ENCODE measurements at places on chromosomes 2 and 18.

DNA sequence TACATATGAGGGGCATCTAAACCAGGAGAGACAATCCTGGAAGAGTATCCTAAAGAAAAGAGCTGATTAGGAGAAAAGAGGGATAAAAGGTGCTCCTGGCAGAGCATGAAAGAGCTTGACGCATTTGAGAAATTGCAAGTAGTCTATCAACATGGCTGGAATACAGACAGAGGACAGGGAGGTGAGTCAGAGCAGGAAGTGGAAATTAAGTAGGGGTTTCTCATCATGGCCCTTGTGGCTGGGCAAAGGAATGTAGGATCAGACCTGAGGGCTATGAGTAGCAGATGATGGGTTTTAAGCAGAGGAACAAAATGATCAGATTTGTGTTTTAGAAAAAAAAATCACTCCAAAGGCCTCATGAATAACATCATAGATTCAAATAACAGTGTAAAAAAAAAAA, 49.2 kb upstream of the UGP2 start:
- DNase-seq = peak; percentile 11

- DNase-seq = no peak
Observed at GRCh38 chr18:13577781-13578180, 148.6 kb downstream of the FAM210A start.

GRCh38 chr2:231360401-231360800, 35.1 kb upstream of the B3GNT7 start:
- DNase-seq = no peak

DNA sequence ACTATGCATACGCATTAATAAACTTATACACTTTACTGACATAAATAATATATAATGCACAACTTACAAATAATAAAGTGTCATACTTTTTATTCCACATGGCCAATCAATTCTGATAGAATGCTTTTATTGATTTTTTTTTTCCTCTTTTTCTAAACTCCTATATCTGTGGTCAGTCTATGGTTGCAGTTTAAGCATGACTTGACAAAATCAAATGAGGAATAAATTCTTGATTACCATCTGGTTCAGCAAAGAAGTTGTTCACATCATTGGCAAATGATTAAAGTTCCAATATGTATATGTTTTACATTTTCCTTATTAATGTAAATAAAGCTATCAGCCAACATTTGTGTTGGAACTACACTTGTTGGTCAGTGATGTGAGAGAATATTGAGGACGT, 83.5 kb downstream of the EML6 start:
- no peak for DNase-seq

- DNase-seq = peak; percentile 80
Observed at GRCh38 chr2:30208453-30208852, 22.9 kb upstream of the LBH start.

DNA sequence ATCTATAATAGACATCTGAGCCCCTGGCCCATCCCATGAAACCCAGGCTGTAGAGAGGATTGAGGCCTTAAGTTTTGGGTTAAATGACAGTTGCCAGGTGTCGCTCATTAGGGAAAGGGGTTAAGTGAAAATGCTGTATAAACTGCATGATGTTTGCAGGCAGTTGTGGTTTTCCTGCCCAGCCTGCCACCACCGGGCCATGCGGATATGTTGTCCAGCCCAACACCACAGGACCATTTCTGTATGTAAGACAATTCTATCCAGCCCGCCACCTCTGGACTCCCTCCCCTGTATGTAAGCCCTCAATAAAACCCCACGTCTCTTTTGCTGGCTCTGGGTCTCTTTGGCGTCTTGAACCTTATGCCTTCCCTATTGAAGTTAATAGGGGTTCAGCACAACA, 110.7 kb downstream of the XRCC5 start:
- DNase-seq = no peak

DNA sequence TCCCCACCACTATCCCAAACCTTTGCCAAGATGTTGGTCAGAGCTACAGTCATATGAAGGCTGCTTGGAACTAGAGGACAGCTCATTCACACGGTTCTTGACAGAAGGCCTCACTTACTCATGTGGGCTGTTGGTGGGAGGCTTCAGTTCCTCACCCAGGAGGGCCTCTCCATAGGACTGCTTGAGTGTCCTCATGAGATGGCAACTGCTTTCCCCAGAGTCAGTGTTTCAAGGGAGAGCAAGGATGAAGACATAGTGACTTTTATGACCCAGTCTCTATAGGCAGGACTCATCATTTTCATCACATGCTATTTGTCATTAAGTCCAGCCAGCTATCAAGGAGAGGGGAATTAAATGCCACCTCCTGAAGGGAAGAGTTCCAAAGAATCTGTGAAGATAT, 33.4 kb upstream of the OLA1 start:
- DNase-seq = no peak

DNA sequence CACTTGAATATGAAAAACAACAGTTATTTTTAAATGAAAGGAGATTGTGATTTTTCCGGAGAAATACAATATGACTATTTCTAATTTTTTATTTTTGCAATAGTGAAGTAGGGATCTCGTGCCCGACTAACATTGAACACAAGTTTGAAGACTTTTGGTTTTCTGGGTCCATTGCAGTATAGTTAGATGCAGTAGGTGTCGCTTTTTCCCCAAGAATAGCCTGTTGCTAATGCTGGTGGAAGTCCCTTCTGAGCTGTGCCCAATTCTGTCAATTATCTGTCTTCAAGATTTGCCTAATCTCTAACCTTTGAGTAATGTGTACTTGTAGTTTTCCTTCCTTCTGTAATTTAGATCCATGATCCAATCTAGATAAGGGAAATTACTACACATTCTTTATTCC, 36.5 kb downstream of the SEMA4F start:
- DNase-seq = peak; percentile 75

DNA sequence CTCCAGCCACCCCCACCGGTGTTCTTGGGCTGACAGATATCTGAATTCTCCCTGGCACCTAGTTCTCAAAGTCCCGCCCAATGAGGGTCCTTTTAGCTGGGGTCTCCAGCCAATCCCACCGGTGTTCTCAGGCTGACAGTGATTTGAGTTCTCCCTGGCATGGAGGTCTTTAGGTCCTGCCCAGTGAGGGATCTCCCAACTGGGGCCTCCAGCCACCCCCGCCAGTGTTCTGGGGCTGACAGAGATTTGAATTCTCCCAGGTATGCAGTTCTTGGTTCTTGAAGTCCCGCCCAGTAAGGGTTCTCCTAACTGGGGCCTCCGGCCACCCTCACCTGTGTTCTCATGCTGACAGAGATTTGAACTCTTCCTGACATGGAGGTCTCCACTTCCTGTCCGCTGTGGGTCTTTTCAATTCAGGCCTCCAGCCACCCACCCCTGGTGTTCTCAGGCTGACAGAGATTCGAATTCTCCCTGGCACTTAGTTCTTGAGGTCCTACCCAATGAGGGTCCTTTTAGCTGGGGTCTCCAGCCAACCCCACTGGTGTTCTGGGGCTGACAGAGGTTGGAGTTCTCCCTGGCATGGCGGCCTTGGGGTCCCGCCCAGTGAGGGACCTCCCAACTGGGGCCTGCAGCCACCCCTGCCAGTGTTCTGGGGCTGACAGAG, 154.6 kb downstream of the ANKRD36 start:
- DNase-seq = no peak

GRCh38 chr18:48490641-48491293, 48.1 kb upstream of the CTIF start:
- DNase-seq = no peak

DNA sequence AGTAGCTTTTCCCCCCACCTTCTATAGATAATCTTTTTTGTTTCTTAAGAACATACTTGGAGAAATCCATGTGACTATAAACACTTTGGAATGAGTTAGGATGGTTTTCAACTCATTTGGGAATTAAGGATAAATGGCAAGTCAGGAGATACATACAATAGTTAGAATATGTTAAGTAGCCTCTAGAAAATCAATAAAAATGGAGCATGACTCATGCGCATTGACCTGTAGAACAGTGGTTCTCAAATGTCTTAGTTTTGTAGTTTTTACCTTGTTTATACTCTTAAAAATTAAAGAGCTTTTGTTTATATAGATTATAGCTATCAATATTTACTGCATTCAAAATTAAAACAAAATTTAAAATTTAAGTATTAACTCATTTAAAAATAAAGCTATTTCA, 24.7 kb downstream of the NUP35 start:
- DNase-seq = no peak

GRCh38 chr2:17757321-17757720, 3.4 kb downstream of the GEN1 start:
- peak; percentile 31 for DNase-seq

- peak; percentile 11 for DNase-seq
Observed at GRCh38 chr18:79866889-79867574, 69.3 kb downstream of the KCNG2 start.

DNA sequence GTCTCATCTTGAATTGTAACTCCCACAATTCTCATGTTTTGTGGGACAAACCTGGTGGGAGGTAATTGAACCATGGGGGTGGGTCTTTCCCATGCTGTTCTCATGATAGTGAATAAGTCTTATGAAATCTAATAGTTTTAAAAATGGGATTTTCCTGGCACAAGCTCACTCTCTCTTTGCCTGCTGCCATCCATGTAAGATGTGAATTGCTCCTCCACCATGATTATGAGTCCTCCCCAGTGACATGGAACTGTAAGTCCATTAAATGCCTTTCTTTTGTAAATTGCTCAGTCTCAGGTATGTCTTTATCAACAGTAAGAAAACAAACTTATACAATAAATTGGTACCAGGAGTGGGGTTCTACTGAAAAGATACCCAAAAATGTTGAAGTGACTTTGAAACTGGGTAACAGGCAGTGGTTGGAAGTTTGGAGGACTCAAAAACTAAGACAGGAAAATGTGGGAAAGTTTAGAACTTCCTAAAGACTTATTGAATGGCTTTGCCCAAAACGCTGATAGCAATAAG, 601.4 kb downstream of the ZEB2 start:
- DNase-seq = no peak

DNA sequence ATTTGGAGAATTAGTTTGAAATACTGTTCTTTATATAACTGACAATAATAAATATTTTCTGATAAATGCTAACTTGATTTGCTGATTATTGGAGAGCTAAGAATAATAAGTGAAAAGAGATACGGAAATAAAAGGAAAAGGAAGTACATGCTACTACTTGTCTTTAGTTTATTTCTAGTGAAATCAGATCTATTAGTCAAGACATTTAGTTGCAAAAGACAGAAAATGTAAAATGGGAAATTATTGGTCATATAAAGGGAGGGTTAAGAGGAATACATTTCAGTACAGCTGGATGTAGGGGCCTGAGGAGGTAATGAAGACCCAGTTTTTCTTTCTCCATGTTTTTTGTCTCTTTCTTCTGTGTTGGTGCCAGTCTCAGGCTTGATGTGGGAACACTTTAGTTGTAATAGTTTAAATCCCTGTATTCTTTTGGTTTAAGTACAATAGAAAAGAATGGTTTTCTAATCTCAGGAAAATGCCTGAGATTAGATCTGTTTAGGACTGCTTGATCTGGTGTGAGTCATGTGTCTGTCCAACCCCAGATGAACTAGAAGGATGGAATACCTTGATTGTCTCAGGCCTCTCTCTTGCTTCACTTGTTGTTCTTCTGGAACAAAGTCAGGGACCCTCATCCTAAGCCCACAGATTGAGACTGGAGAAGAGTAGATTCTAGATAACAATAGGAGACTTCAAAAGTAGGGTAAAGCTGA, 58.0 kb downstream of the PLCL1 start:
- no peak for DNase-seq

GRCh38 chr2:240725671-240726070, 34.0 kb downstream of the AQP12A start:
- DNase-seq = no peak

GRCh38 chr18:29512203-29512602, 1335.3 kb upstream of the CDH2 start:
- no peak for DNase-seq

DNA sequence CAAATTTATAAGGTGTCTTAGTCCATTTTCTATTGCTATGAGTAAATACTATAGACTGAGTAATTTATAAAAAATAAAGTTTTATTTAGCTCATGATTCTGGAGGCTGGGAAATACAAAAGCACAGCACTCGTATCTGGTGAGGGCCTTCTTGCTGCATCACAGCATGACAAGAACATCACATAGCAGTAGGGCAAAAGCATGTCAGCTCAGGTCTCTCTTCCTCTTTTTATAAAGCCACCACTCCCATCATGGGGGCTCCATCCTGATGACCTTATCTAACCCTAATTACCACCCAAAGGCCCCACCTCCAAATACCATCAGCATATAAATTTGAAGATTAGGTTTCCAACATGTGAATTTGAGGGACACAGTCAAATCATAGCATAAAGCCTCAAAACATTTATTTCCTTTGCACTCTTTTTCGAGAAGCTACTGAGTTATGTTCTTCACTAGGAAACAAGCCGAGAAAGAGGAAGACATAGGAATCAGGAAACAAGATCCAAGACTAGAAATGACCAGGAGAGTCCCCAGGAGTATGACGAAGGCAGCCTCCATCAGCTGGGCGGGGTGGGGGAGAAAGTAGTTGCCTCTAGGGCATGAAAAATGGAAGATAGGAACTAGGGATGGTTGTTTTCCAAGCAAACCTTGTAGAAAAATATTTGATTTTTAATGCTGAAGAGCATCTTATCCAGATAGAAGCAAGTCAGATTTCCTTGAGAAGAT, 24.1 kb upstream of the NABP1 start:
- no peak for DNase-seq

GRCh38 chr2:187549193-187549592, 5.0 kb downstream of the TFPI start:
- no peak for DNase-seq

GRCh38 chr18:5052491-5052890, 144.6 kb downstream of the AKAIN1 start:
- DNase-seq = no peak

DNA sequence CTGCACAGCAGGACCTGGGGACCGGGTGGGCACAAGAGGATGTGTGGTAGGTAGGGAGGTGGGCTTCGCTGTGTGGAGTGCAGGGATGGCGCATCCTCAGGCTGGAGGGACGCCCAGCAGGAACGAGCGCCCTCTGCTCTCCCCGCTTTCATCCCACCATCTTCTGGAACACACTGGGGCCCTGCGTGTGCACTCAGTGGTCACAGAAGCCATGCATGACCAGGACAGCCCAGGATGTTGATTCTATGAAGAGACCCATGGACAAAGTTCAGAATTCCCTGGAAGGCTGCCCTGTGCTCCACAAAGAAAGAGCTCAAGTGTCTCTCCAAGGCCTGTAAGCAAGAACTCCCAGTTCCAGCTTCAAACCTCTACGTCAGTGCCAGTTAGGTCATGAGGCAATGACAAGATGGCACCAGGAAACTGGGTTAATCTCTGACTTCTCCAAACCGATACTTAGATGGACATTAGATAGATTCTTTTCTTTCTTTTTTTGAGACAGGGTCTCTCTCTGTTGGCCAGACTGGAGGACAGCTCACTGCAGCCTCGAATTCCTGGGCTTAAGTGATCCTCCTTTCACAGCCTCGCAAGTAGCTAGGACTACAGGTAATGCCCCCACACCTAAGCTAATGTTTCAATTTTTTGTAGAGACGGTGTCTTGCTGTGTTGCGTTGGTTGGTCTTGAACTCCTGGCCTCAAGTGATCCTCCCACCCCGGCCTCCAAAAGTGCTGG, 3.4 kb downstream of the SLC66A2 start:
- no peak for DNase-seq

- DNase-seq = no peak
Observed at GRCh38 chr2:227606476-227606875, 7.8 kb downstream of the SCYGR2 start.

- DNase-seq = peak; percentile 28
Observed at GRCh38 chr18:23824240-23824639, 135.0 kb downstream of the LAMA3 start.

GRCh38 chr2:21277068-21278056, 153.6 kb downstream of the TDRD15 start:
- DNase-seq = no peak

- DNase-seq = peak; percentile 10
Observed at GRCh38 chr2:118530976-118531375, 316.5 kb downstream of the EN1 start.

Measured in SW480 (cell line).